ENCODE measurements at places on chromosomes 3 and 15.

- no peak for DNase-seq
Measured at GRCh38 chr3:173869766-173870165, 472.2 kb downstream of the NLGN1 start.

GRCh38 chr3:8822141-8822540, 52.7 kb upstream of the OXTR start:
- no peak for DNase-seq

DNA sequence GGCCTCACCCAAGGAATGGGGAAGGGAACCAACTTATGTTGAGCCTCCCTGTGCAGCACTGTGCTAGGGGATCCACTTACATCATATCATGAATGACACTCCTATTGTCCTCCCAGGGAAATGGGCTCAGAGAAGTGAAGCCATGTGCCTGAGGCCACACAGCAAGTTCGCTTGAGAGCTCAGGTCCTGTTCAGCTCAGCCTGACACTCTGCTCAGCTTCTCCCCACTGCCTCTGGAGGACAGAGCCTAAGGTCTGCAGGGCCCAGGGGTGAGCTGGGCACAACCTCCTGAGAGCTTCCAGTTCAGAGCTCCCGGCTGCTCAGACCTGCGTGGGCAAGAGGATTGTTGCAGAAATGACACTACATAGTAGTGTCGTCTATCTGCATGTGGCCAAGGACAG, 76.0 kb upstream of the SEC13 start:
- no peak for DNase-seq

DNA sequence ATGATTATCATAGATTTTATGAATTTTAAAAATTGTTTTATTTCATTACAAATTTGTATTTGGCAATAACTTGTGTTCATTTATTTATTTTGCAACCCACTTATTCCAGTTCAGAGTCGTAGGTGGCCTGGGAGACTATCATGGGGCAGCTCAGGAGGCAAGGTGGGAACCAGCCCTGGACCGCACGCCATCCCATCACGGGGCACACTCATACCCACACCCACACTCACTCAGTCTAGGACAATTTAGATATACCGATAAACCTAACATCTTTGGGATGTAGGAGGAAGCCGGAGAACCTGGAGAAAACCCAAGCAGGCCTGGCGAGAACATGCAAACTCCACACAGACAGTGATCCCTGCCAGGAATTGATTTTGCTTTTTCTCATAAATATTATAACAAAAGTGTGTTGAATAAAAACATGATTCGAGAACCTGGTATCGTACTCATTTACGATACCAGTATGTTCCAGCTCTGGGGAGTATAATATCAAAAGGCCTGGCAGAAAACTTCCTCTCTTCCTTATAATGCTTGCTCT, 205.3 kb downstream of the NFKBIZ start:
- no peak for DNase-seq

DNA sequence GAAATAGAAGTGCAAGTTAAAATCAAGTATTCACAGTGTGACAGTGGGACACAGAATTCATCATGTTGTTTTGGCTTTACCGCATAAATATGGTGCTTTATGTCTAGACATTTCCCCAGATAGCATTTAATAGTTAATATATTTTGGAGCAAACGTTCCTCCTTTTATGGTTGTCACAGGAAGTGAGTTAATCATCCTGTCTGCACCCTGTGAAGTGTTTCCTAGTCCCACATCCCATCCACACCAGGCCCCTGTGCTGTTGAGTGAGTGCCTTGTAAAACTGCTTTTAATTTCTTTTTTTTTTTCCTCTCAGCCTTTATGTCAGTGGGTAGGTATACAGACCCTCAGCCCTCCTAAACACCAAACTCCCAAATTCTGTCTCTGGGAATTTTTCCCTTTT, 393.7 kb downstream of the FEZF2 start:
- DNase-seq: no peak

DNA sequence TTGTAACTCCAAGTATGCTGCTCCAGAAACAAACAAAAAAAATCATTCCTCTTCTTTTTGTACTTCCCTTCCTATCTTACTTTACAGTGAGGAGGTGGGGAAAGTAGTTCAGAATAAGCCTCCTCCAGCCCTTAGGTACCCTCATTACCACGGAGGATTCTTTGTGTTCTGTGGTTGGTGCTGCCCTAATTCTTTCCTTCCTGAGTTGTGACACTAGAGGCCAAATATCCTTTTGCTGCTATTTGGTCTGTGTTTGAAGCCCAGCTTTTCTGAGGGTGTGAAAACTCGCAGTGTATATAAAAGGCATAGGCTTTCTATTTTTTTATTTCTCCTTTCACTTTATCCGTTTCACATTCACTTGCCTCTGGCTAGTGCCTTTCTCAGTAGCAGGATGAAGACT, 98.2 kb downstream of the HHLA2 start:
- no peak for DNase-seq

GRCh38 chr15:81381720-81382119, 7.7 kb upstream of the TMC3 start:
- DNase-seq: no peak

DNA sequence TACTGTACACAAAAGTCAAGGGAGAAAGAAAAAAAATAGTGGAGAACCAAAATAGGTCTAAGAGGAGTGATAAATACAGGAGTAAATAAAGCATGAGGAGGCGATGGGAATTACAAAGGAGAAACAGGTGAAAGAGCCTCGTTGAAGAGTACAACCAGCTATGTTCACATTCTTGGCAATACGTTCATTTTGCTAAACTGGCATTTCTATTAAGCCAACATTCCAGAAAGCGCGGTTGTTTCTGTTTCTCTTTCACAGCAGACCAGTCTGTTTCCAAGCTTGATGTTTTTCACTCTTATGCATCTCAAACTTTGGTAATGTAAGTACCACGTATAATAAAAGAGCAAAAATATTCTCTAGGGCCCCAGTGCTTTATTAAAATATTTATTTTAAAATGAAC, 74.5 kb downstream of the NSUN3 start:
- DNase-seq: no peak

All from D721Med (cell line).